ENCODE measurements at places on chromosomes 3 and 15. TPM values are rescaled to one million over a fixed set of nuclear protein-coding genes. Genes with fewer than 3 reads are reported as not detected.

- DNase-seq, result peak; percentile 32
These were observed 25.3 kb upstream of the CORO2B start for GRCh38 chr15:68553314-68553993.

GRCh38 chr3:56467108-56467507 is 1.2 kb downstream of the ERC2 start:
- DNase-seq, result no peak

Gene CYP1A2
- total RNA-seq, result not detected

GRCh38 chr3:155356594-155357370 is 63.3 kb upstream of the STRIT1 start:
- no peak for DNase-seq

DNA sequence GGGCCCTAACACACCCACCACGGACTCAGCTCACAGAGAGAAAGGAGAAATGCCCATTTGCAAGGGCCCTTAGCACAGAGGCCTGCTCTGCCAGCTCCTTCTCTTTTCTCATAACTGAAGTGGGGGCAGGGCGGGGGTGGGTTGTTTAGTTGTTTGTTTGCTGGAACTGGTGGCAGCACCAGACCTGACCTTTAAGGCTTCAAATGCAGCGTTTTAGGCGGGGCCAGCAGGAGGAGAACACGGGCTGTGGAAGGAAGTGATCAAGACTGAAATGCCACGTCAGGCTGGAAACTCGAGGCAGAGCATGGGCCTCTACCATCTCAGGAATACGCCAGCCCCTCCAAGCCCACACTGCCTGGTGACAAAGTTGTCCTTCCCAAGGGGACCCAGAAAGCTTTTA is 9.3 kb downstream of the CACNA2D2 start:
- no peak for DNase-seq

Gene GOLGA8T
- total RNA-seq, result 0.44 TPM

DNA sequence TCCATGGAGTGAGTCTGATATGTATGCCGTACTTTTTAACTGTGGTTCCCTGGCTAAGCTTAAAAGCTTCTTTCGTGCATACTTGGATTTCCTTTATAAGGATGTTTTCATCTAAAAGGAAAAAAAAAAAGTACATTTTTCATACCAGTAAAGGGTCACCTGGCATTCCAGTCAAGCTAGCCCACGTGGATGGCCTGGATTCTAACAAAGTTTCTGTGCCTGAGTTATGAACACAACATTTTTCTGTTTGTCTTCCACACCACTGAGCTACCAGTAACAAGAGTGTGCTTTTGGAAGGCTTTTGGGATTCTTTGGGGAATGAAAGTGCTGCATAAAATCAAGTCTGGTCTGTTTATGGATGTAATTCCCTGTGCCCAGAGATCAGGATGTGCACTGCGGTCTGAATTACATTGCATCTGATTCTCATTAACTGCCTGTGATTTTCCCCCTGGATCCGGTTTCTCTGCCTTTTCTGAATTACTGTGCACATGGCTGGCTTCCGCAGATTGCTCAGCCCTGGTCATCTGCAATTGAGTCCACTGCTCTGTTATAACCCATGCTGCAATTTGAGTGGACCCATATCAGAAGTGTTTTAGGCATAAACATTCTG is 38.2 kb upstream of the MAGI1 start:
- no peak for DNase-seq

Gene DLEC1
- total RNA-seq, result 0.22 TPM

Gene GABRR3
- not detected for total RNA-seq

GRCh38 chr3:183253528-183254486 is 754 bp downstream of the B3GNT5 start:
- DNase-seq, result peak; percentile 83

GRCh38 chr3:14869917-14870782 is 51.4 kb downstream of the FGD5 start:
- no peak for DNase-seq

Gene TLR9
- not detected for total RNA-seq

DNA sequence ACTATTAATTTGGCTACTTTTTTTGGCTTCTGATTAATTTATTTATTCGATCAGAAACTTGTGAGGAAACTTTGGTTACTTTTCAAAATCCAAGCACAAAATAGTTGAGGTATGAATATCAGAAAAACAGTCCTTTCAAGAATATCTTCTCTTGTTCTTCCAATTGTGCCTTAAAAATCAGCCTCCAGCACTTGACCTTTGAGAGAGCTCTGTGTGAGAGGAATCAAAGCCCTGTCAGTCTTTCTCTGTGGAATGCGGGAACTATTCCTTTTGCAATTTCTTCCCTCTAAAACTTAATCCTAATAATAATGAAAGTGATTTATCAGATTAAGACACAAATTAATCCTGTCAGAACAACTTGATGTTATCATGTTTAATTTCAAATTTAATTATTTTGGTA is 185.9 kb downstream of the ABHD5 start:
- DNase-seq, result no peak

DNA sequence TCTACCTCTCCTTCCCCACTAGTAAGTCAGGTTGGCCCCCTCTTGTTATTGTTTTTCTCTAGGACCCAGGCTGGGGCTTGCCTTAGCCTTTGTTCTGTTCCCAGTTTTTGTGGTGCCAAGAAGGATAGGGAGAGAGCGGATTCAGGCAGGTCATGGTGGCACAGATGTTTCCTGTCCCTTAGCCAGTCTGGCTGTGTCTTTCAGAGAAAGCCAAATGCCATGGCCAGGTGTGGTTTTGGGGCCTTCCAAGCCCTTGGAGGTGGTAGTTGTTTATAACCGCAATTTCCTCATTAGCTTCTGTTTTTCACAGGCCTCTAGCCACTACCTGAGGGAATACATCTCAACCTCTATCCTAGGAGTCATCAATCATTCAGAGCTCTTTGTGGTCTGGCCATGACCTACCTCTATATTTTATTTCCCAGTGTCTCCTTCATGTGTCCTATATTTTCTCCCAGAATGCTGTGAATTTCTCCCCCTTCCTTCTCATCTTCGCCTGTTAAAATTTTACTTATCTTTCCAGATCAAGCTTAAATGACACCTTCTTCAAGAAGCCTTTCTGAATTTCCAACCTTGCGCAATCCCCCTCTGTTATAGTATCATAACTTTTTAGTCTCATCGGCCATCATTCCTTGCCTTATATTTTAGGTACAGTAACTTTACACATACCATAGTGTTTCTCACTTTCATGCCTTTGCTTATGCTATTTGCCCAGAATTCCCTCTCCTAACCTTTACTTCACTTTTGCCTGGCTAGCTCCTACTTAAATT is 38.2 kb downstream of the TIMP4 start:
- no peak for DNase-seq

DNA sequence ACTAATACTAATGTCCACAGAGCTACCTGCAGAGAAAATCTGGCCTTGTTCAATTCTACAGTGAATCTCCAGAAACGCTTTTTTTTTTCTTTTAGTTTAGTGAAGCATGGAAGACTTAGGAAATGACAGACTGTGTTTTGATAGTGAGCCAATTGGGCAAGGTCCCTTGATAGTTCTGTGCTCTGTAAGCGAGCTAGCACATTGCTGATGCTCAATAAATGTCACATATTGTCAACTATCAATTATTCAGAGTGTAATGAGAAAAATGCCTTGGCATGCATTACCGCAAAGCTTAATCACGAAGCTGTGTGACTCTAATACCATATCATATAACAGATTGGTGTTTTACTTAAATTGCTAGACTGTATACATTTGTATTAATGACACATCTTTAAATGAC is 5.2 kb upstream of the C3orf85 start:
- DNase-seq, result no peak

DNA sequence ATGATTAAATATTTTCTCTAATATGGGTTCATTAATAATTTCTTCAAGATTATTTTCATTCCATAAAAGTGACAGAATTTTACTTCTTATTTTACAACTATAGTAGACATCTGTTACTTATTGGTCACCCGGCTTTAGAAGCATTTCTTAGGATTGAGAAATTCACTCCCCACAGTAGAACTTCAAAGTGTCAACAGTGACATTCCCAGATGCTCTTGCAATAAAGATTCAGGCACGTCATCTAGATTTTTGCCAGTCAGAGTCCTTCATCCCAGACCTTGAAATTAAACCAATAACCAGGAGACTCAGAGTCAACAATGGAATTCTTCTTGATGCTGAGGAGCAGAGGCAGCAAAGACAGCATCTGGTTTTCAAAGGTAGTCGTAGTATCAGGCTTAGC is 190.8 kb downstream of the VGLL3 start:
- no peak for DNase-seq

Gene CCR1
- 8.9 TPM for total RNA-seq

DNA sequence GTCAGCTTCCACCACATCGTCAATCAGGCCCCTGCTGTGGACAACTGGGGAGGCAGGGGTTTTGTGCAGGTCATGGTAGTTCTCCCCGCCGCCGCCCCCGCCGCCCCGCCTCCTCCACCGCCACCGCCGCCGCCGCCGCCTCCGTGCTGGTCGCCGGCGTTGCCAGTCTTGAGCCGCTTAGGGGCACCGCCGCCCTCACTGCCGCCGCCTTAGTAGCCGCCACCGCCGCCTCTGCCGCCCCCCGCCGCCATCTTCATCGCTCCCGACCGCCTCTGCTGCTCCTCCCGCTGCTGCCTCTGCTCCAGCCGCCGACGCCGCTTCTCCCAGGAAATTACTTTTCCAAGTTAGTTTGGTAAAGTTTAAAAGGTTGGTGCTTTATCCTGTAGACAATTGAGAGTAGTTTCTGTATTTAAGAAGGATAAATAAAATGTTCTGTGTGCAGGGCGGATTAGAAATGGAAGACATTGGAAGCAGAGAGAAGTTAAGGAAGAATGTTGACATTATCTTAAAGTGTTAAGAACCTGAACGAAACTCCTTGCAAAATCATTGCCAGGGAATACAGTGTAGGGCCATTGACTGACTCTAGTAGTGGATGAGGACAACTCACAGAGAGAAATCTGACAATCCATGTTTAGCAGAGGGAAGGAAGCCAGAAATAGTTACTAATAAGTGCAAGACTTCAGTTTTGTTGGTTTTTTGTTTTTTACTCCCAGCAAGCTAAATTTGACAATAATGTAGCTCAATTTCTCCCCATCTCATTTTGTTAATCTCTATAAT is 53.0 kb upstream of the GOLGA8A start:
- DNase-seq, result no peak

- no peak for DNase-seq
These were observed 154.8 kb upstream of the ABI3BP start for GRCh38 chr3:101148001-101148400.

DNA sequence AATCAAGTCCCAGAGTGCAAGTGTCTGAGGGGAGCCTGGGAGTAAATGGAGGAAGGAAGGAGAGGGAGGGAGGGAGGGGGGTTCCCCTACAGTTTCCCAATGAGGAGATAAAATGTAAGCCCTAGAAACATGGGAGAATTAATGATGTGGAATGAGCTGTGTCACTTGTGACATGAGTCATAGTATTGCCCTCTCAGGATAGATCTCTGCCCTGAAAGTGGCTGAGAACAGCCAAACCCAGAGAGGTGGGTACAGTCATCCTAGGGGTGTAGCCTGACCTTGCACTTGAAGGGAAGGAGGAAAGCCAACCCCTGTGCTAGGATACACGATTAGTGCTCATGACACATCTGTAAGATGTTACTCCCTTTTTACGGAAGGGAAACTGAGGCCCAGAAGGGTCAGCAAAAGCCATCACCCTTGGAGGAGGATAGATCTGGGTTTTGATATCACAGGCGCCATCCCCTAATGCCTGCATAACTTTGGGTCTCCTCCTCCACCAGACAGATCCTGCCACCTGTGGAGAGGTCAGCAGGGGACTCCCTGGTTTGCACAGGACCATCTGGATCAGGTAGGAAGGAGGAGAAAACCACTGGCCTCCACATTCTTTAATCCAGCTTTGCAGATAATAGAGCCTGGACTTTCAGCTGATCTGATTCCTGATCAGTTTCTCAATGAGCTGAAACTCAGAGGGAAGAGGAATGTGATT is 23.1 kb upstream of the USP3 start:
- DNase-seq, result no peak

Gene CADPS
- total RNA-seq, result 48.2 TPM

DNA sequence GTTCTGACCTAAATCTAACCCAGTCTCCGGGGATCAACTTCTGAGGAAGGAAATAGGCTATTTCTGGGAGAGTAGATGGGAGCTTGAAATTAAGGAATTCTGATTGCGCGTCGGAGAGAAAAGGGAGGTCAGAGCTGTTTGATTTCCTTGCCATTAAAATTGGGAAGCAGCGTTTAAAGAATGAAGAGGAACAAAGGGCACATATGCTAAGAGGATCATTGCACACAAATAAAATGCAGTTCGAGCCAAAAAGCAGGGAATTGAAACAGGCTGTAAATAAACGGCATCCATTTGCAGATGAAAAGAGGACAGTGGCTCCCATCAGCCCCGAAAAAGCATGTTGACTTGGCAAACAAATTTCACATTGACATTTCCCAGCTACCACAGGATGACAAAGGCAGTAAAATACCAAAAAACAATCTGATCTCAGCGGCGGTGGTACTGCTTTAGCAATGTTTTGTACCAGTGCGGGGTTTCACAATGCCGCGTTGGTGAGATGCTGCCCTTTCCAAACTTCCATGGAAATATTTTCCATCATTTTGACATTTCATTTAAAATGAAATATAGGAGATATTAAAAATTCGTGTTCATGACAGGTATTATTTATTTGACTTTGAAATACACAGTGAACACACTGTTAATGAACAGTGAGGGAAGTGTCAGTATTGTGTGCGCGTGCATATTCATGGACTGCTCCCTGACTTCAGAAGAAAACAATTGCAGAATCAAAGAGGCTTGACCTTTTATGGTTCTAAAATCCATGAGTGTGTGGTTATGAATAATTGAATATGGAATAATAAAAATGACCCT is 108.8 kb downstream of the SQOR start:
- DNase-seq, result no peak

GRCh38 chr3:150414258-150414657 is 6.2 kb downstream of the TSC22D2 start:
- no peak for DNase-seq

Gene ZNF654
- 7.2 TPM for total RNA-seq

Gene GOLGA8O
- total RNA-seq, result not detected

- no peak for DNase-seq
These were observed 6.0 kb downstream of the PHLDB2 start for GRCh38 chr3:111864821-111865656.

- no peak for DNase-seq
These were observed 225.6 kb downstream of the NFKBIZ start for GRCh38 chr3:102074946-102075345.

Gene CFAP100
- total RNA-seq, result not detected

Gene OR5K2
- not detected for total RNA-seq

GRCh38 chr3:178967177-178967532 is 104.5 kb downstream of the ZMAT3 start:
- DNase-seq, result no peak

Gene SH3GL3
- not detected for total RNA-seq

DNA sequence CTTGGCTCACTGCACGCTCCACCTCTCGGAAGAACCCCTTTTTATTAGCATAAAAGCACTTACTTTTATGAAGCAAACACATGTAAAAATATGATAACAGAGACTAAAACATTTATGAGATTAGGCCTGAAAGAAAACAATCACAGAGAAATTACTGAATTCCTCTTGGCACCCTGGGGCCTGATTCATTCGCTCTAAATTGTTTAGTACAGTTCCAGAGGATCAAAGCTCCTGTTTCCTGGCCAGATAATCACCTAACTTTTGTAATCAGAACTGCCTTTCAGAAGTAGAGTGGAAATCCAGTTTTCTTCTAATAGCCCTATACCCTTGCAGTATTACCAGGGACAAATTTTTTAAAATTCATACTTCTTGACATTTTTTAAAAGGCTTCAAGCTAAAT is 6.4 kb downstream of the NPAP1 start:
- DNase-seq, result no peak
